Stimulated activated CD4-positive, alpha-beta T cell treated with anti-CD3 and anti-CD28 coated beads, Interleukin-15, amount 100 ng/mL, for 1 hour (primary cell): ENCODE measurements at places on chromosomes 3 and 15.

- no peak for DNase-seq
Measured at GRCh38 chr3:167288737-167289136, 91.4 kb downstream of the ZBBX start.

GRCh38 chr3:195366200-195366925 is 76.5 kb downstream of the ACAP2 start:
- DNase-seq = no peak

DNA sequence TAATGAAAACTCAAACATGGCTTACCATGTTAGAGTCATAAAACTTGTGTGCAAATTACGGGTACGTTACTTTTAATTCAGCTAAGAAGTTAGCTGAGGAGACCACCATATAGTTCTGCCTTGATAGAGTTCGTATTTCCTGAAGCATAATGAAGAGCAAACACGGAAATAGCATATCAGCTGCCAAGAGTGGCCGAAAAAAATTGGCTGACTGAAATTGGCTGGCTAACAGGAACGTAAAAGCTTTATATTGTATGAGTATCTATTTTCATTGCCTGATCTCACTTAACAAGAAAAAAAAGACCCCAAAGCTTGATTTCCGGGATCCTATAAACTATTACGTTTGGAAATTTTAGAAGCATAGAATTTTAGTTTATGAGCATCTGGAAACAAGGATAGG is 1222.9 kb downstream of the ZPLD1 start:
- DNase-seq = no peak

DNA sequence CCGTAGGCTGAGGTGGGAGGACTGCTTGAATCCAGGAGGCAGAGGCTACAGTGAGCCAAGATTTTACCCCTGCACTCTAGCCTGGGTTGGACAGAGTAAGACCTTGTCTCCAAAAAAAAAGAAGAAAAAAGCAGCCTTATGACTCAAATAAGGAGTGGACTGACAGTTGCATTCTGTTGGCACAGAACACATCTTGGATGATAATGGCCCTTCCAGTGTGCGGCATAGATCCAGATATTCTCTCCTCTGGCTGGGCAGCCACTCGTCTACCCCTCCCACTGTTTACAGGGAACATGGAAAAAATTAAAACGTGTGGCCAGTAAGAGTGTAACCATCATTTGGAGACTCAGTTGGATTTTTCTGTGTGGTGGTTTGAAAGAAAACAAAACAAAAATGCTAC is 118.6 kb upstream of the RNF7 start:
- no peak for DNase-seq

GRCh38 chr3:172125053-172125452 is 85.7 kb downstream of the FNDC3B start:
- no peak for DNase-seq
